ENCODE measurements at places on chromosomes 3 and 15.

DNA sequence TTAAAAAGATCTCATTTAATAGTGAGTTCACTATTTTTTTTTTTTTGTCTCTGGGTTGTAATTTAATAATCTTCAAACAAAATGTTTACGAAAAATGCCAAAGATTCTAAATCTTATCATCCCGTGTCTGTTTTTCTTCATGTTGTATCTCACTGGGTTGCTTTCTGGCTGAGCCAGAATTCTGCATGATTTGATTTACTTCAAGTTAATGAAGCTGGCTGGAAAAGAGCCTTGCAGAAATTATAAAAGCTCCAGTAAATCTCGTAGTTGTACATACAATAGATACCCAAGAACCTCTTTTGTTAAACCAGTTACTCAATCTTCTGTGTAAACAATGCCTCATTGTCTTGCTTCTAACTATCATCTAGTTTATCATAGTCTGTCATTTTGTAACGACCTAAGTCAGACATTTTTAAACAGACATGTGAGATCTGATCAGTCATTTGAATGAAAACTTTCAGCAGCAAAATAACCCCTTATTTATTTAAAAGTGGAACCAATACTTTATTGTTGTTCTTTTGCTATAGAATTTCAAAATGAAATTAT is 249.0 kb downstream of the MCTP2 start:
- no peak for DNase-seq

GRCh38 chr15:46278486-46279090 is 643.8 kb downstream of the SQOR start:
- DNase-seq, result no peak

DNA sequence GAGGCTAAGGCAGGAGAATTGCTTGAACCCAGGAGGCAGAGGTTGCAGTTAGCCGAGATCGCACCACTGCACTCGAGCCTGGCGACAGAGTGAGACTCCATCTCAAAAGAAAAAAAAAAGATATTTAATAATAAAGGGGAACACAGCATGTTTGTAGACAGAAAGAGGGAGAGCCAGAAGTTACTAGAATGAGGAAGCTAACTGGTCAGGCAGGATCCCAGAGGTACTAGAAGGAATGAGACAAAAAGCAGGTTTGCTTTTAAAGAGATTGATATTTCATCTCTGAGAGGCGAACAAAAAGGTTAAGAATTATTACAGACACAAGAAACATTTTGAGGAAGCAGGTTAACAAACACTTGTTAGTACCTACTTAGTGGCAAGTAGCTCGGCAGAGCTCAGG is 9.2 kb downstream of the CD200R1 start:
- DNase-seq, result no peak

- DNase-seq, result no peak
These were observed 626.1 kb downstream of the CADM2 start for GRCh38 chr3:85584779-85585356.

- DNase-seq, result no peak
These were observed 178.2 kb upstream of the TGFBR2 start for GRCh38 chr3:30428251-30428650.

DNA sequence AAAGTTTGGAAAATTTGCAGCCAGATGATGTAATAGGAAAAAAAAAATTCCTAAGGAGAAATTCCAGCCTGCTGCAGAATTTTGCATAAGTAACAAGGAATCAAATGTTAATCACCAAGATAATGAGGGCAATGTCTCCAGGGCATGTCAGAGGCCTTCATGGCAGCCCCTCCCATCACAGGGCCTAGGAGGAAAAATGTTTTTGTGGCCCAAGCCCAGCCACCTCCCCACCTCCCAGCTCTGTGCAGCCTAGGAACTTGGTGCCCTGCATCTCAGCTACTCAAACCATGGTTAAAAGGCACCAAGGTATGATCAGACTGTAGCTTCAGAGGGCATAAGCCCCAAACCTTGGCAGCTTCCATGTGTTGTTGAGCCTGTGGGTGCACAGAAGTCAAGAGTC is 704.7 kb upstream of the ROBO1 start:
- no peak for DNase-seq

DNA sequence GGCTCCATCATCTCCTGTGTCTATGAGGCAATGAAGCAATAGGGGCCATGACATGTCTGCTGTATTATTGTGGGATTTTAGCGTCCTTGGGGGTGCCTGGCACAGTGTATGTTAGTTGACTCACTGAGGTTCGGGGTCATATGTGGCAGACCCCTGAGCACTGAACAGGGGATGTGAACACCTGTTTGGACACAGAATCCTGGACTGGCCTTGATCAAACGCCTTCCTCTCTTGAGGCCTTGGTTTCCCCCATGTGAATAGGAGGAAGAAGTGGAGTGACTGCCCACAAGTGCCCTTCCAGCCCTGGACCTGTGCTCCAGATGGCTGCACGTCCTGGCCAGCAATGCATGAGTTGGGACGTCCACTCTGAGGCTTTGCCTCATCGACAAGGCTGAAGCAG is 84.2 kb downstream of the HMG20A start:
- DNase-seq, result no peak

DNA sequence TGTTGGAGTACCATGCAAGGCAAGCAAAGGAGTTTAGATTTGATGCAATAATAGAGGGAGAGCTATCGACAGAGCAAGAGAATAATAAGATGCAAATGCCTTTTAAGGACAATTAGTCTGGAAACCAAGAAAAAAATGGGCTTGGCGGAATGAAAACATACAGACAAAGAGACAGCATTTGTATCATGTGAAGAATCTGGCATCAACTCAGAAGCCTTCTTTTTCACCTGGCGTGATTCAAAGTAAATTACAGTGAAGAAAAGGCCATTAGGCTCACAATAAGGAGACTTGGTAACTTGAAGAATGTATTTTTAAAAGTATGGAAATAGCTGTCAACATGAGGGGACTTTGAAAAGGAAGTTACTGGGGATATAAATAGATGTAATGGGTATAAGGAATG is 521.2 kb upstream of the GOLIM4 start:
- DNase-seq, result no peak

DNA sequence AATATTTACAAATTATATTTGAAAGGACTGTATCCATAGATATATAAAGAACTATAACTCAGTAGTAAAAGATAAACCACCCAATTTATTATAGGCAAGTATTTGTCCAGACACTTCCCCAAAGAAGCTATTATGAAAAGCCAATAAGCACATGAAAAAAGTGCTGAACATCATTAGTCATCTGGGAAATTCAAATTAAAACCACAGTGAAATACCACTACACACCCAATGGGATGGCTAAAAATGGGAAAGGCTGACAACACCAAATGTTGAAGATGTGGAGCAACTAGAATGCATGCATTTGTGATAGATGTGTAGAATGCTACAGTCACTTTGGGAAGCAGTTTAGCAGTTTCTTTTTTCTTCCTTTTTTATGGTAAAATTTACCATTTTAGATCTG is 147.0 kb downstream of the PDE8A start:
- no peak for DNase-seq

GRCh38 chr15:65630760-65631159 is 9.0 kb downstream of the SLC24A1 start:
- DNase-seq, result no peak

DNA sequence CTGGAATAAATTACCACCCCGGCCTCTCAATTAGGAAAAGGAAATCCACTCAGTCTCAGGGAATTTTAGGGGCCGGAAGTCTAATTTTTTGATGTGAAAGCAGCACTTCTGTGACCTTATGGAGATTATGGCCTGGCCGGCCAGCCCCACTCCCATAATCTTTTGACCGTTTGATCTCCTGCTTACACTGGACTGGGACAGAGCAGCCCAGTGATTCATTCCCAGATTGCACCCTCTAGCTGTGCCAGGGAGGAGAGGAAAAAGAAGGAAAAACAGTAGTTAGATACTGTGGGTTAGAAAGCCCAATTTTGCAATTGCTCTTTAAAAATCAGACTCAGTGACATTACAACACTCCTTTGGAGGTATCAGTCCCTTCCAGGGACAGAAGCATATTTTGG is 32.4 kb downstream of the GJD2 start:
- DNase-seq, result no peak

DNA sequence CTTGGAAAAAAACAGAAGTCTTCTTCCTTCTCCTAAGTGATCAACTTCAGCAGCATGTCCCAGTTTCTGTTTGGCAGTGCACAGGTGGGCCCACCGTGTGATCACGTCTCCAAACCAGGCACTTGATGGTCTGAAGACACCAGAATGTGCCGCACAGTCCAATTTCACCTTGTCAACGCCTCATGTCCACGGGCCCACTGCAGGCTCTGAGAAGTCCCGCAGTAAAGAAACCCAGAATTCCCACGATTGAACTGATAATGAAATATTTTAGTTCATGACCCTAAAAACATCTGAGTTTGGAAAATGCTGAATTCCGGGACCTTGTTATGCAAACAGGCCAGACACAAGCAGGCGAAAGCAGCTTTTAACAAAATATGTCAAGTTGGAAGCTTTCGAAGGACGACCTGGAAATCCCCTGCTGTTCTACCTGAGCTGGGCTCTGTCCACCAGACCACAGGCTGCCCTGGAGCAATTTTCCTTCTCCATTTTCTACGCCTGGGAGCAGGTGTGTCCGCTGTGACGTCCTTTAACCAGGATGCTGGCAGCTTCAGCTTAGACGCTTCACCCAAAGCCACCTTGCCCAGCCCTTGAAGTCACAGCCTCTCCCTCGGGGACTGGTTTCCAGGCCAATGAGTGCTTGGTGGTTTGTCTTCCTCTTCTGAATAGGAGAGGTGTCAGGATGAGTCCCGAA is 167.8 kb upstream of the IQSEC1 start:
- DNase-seq, result no peak

DNA sequence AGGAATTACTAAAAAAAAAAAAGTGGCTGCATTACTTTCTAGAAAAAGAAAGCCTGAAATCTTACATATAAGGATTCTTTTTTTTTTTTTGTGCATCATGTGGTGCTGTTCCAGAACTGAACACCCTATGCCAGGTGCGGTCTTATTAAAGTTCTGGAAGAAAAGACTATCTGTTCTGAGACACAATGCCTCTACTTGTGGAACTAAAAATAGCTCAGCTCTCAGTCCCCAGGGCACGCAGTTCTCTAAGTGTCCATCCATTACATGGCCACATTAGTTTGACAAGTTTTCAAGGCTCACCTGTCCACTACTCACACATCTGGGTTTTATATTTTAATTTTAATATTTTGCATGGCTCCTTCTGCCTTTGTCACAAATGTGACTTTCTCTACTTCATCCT is 126.6 kb upstream of the ADAMTS9 start:
- no peak for DNase-seq

- DNase-seq, result no peak
These were observed 1134.1 kb downstream of the EPHA3 start for GRCh38 chr3:90241481-90241880.

DNA sequence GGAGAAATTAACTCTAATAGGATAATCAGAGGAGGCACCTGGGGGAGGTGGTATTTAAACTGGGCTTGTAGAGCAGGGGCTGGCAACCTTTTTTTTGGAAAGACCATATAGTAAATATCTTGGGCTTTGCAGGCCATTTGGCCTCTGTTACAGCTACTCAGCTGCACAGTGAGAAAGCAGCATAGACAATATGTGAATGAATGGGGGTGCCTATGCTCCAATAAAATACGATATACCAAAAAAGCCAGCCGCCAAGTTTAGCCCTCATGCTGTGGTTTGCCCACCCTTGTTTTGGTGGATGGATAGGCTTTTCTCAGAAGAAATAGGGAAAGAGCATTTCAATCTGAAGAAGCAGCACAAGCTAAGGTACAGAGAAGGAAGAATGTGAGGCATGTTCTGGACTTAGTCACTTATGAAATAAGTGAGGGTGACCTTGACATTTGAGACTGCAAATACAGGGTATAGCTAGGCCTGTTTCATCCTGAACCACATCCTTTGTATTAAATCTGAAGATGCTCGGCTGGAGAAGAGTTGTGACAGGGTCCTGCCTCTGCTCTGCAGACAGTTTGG is 131.0 kb upstream of the NR2E3 start:
- DNase-seq, result no peak

GRCh38 chr3:15453991-15454625 is 26.7 kb downstream of the EAF1 start:
- DNase-seq, result no peak

GRCh38 chr3:139020868-139021234 is at the start of gene PRR23B:
TSS of gene PRR23B (minus strand) at chr3:139020926. CDS start at chr3:139020661, 265 bp downstream.
- DNase-seq, result no peak

GRCh38 chr15:80591471-80591870 is 103.6 kb upstream of the ABHD17C start:
- no peak for DNase-seq

DNA sequence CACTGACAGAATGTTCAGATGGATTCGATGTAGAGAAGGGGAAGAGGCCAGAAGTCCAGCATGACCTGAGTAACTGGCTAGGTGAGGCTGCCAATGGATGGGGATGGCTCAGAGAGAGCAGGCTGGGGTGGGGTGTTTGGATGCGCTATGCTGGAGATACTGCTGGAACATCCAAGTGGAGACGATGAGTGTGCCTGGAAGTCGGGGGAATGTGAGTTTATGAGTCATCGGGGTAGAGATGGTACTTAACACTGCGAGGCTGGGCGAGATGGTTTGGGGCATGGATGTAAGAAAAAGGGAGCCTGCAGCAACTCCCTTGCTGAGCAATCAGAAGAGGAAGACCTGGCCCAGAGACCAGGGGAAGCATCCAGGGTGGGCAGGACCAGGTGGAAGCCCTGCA is 180.7 kb downstream of the SLCO3A1 start:
- DNase-seq, result no peak

DNA sequence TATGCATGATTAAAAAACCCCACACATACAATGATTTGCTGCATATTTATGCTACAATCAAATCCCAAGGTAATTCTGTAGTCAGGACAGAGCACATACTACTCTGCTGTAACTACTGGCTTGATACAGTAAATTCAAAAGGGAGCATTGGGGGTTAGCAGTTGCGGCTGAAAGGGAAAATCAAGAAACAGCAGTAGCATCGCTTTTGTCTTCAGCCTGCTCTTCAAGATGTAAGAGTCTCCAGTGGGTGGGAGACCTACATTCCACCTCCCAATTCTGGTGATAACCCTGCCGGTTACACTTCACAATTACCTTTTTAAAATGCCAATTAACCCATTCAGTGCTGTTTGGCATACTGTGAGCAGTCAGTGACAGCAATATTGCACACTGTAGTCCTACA is 259.4 kb downstream of the NR2F2 start:
- no peak for DNase-seq

- DNase-seq, result no peak
These were observed 136.5 kb downstream of the TPRA1 start for GRCh38 chr3:127454051-127454450.

GRCh38 chr3:163766112-163766511 is 1312.2 kb downstream of the SI start:
- no peak for DNase-seq

DNA sequence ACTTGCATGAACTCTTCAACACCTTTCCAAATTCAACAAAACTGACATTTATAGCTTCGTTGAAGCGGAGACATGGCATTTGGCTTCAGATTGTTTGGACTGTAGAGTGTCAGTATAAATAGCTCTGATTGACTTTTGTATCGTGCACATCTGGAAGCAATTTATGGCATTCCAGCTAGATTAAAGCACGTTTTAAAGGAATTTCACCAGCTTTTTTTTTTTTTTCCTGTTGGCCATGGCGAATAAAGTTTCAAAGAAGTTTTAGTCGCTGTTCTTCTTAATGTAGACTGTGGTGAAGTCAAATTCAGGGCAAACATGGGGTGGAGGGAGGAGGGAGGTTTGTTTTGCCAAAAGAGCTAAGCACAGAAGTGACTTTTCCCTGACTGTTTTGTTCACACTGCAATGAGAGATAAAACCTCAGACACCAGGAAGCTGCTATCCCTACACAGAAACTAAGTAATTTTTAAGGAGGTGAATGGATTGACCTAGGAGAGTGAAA is 391.0 kb upstream of the RARB start:
- no peak for DNase-seq
